ENCODE measurements at places on chromosomes 12 and 14.

- no peak for DNase-seq
Observed at GRCh38 chr12:20822925-20823324, 12.4 kb downstream of the SLCO1B3 start.

GRCh38 chr14:33103489-33103888 lies 164.8 kb downstream of the NPAS3 start:
- no peak for DNase-seq

DNA sequence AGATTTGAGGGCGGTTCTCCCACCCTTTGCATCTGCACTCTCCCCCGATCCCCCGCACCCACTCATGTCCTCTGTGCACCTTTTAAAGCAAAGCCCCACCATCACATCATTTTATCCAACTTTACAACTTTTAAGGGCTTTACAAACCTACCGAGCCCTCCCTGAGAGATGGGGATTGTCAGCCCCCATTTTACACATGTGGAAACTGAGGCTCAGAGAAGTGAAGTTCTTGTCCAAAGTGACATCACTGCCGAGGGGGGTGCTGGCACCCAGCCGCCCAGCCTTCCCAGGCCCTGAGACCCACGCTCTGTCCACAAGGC lies 334.2 kb downstream of the MED13L start:
- no peak for DNase-seq

GRCh38 chr14:33406766-33407165 lies 468.1 kb downstream of the NPAS3 start:
- DNase-seq = no peak

GRCh38 chr12:79673354-79673753 lies 17.4 kb downstream of the PAWR start:
- DNase-seq = no peak

GRCh38 chr12:105317942-105318621 lies 12.4 kb upstream of the C12orf75 start:
- DNase-seq = no peak

- no peak for DNase-seq
Observed at GRCh38 chr14:75370416-75371205, 57.2 kb upstream of the JDP2 start.

- no peak for DNase-seq
Observed at GRCh38 chr14:67704484-67705089, 2.9 kb downstream of the RDH12 start.

GRCh38 chr14:71702786-71703185 lies 229.4 kb upstream of the RGS6 start:
- no peak for DNase-seq

GRCh38 chr14:23300687-23301223 lies 1.9 kb downstream of the PPP1R3E start:
- peak; percentile 15 for DNase-seq

GRCh38 chr14:50350975-50351374 lies 38.9 kb downstream of the DMAC2L start:
- no peak for DNase-seq

GRCh38 chr12:52004042-52004648 lies 2.6 kb upstream of the TAMALIN start:
- no peak for DNase-seq

GRCh38 chr12:56216461-56216860 lies 5.3 kb downstream of the RNF41 start:
- DNase-seq = no peak

DNA sequence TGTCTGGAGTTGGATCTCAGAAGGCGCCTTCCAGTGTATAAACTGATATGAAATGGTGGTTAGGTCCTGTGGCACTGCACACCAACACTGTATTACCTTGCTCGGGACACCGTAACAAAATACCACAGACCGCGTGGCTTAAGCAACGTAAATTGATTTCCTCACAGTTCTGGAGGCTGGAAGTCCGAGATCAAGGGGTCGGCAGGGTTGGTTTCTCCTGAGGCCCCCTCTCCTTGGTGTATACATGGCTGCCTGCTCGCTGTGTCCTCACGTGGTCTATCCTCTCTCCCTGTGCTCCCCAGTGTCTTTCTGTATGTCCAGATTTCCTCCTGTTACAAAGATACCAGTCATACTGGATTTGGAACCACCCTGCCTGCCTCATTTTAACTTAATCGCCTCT lies 128.4 kb downstream of the FBXL14 start:
- DNase-seq = no peak

DNA sequence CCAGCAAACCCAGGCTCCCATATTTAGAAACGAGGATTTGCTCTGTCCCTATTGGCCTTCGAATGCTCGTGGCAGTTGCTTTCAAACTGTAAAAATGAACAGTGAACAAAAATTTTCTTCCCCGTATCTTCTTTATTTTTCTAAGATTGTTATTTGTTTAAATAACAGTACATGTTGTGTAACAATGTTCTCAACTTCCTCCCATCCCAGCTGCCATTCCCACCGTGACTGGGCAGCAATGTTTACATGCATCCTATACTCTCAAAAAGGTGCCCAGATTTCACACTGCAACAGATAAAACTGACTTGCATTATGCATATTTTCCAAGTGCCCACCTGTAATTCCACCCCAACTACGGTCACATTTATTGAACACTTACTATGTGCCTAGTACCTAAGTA lies 12.8 kb downstream of the VCPKMT start:
- no peak for DNase-seq

- DNase-seq = no peak
Observed at GRCh38 chr14:92407410-92407809, 84.4 kb downstream of the SLC24A4 start.

- DNase-seq = no peak
Observed at GRCh38 chr14:77605392-77605972, 11.0 kb downstream of the SPTLC2 start.

- DNase-seq = no peak
Observed at GRCh38 chr12:24328261-24328660, 378.8 kb upstream of the SOX5 start.

DNA sequence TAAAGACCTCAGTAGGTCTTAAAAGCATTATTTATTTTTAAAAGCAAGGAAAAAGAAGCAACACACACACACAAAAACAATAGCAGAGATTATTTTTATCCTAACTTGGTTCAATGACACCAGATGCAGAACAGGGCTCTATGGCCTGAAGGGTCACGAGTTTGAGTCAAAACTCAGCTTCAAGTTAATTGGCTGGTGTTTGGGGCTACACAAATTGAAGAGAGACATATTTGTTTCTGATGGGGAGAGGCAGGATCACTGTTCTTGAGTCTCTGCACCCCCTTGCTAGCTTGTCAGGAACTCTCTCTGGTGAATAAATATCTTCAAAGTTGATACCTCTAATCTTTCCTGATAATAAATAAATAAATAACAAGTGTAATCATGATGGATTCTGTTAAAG lies 466.1 kb downstream of the PRKD1 start:
- DNase-seq = no peak

- no peak for DNase-seq
Observed at GRCh38 chr14:68975667-68976066, 3.4 kb downstream of the ACTN1 start.

DNA sequence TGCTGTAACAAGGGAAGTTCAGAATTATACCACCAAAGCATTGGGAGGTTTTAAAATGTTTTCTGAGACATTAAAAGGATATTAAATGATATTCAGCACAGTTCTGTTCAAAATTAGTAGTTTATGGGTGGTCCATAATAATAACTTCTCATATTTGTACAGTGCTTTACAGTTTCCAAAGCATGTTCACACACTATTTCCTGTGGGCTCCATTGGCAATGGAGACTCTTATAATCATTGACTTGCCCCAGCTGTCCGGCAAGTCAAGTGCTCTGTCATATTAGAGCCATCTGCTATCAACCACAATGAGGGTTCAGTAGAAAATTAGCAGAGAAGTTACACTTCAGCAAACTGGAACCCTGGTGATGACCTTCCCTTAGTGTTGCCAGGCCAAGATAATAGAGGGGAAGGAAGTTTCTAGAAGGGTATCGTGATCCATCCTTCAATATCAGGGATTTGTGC lies 526.6 kb upstream of the CCDC196 start:
- DNase-seq = no peak

GRCh38 chr14:24145690-24146452 lies 539 bp downstream of the PSME2 start:
- no peak for DNase-seq

DNA sequence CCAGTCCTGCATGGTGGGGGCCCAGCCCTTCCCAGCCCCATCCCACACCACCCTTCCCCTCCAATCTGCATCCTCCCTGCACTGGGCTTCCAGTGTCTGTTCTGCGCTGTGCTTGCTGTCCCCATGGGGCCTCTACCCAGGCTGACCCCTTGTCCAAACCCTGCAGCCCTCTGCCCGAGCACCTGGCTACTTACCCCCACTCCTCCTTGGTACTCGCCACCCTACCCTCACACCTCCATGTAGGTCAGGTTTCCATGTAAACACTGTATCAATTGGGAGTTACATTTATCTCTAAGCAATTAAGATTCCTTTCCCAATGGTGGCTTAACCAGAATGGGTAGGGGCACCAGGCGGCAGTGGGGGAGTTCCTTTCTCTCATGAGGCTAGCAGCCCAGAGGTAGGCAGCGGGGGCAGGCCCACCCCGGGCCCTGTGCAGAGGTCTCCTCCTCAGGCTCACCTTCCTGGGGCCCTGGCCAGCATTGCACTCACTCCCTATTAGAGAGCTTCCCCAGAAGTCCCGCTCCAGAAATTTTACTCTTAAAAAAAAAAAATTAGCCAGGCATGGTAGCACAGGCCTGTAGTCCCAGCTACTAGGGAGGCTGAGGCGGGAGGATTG lies 76.6 kb upstream of the CCND2 start:
- DNase-seq = no peak

GRCh38 chr14:21735639-21736307 lies 62.2 kb upstream of the OR4E1 start:
- no peak for DNase-seq

All from stimulated activated CD4-positive, alpha-beta T cell treated with anti-CD3 and anti-CD28 coated beads, Interleukin-1b, Interleukin-23, amount 100 ng/mL, for 48 hours (primary cell).